Lung (tissue), 17 donors: ENCODE measurements at places on chromosomes 4 and X. TPM values are rescaled to one million over a fixed set of nuclear protein-coding genes. Genes with fewer than 3 reads are reported as not detected.

AFP gene
- total RNA-seq, result 1.3 TPM

SRPK3 gene
- total RNA-seq, result 0.15 TPM

DNA sequence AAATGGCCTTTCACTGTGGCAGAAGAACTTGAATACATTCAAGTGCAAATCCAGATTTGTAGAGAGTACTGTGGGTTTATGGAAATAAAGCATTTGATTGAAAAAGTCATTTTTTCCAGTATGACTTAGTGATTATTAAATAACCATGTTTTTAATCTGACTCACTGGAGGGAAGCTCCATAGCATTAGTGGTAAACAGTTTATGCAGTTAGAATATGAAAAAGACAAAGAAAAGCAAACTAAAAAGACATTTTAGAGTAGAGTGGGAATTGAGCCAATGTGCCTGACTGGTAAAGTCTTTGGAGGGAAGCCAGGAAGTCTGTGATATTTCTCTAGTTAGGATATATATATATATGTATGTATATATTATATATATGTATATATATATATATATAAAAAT is 53.4 kb downstream of the FAT4 start:
- peak; percentile 89 for DNase-seq

GRCh38 chr4:38078590-38079421 is 118.6 kb downstream of the PTTG2 start:
- DNase-seq, result no peak

DNA sequence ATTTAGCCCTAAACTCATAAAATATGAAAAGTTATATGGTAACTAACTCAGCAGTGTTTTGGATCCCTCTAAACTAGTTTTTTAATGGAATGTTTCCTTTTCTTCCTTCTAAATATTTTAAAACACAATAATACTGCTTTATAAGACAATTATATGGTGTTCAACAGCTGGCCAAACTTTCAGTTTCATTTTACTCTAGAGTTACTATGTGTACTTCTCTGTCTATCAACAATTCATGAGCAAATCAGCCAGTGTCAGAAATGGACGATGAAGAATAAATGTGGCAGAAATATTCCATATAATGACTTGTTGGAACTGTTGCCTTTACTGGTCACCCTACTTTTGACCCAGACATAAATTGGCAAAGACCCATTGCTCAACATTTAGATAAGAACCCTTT is 64.8 kb upstream of the CXXC4 start:
- DNase-seq, result no peak

- no peak for DNase-seq
Observed at GRCh38 chr4:7238300-7238960, 46.1 kb downstream of the SORCS2 start.

DNA sequence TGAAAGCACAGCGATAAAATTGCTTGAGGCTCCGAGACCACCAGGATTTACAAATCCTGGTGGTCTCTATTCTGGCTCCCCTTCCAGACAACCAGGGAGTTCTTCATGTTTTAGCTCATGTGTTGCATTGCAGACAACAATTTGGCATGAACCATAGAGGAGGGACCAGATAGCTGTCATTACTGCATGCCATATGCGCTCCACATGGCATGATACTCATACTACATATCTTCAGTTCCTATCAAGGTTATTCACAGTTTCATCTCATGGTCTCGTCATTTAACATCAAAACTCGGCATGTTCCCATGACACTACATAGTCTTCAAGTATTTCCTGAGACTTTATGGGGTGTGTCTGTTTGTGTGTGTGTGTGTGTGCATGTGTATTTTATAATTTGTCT is 220.3 kb downstream of the OR13H1 start:
- DNase-seq, result no peak

DNA sequence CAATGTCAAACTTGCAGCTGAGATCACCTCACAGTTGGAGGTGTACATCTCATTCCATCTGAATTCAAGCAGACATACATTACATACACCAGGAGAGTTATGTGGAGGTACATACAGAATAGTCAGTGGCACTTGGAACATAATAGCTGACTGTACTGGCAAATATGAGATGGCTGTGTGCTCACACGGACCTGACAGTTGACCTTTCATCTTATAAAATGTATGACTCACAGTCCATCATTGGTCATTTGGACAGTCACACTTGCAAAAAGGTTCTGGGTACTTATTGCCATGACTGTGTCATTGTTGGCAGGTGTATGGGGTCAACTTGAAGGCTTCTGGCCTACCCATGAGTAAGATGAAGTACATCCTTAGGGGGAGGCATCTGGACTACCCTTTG is 88.6 kb upstream of the WDR1 start:
- no peak for DNase-seq

- no peak for DNase-seq
Observed at GRCh38 chr4:67437974-67438713, 107.2 kb downstream of the CENPC start.

DNA sequence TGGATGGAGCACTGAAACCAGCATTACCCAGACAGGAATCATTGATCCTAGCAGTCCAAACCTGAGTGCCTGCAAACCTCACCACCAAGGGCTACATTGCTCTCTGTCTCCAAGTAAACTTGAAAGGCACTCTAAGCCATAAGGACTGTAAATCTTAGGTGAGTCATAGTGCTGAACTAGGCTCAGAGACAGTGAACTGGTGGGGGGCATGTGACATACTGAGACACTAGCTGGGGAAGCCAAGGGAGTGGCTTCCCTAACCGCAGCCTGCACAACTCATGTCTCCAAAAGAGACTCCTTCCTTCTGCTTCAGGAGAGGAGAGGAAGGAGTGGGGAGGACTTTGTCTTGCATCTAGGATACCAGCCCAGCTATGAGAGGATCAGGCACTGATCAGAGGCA is 235.5 kb upstream of the ACTRT1 start:
- no peak for DNase-seq
